ENCODE measurements at places on chromosomes 4 and X.

DNA sequence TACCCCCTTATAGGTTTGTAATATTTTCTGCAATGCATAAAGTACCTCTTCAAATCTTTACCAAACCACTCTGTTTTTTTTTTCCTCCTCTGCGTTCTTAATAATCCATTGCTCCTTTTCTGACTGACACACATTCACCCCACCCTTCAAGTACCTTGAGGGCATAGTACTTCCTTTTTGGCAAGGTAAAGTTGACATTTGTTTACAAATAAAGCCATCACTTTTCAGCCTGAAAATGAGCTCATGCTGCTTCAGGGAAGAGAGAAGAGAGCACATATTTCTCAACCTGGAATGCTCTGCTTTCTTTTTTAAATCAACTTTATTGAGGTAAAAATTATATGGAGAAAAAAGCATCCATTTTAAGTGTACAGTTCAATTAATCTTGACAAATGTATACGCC lies 113.9 kb downstream of the AGTR2 start:
- no peak for DNase-seq

- no peak for DNase-seq
Observed at GRCh38 chr4:181968371-181968770, 274.8 kb upstream of the TENM3 start.

DNA sequence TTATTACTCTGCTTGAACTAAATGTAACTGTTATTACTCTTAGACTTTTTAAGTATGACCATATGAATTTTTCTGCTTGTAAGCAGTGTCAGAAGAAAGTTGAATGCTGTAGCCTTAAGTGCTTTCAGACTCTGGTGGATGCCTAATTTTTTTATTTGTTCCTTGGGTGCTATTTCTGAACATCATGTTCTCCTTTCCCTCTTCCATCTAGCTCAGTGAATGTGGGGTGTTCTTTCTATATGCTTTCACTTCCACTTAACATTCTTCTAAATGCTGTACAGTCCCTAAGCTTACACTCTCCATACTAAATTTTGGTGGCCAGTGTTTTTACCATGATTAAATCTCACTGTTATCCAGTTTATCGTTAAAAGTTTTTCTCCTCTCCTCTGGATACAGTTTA lies 3.6 kb downstream of the DCK start:
- no peak for DNase-seq

GRCh38 chr4:138112389-138112788 lies 129.8 kb downstream of the SLC7A11 start:
- no peak for DNase-seq

DNA sequence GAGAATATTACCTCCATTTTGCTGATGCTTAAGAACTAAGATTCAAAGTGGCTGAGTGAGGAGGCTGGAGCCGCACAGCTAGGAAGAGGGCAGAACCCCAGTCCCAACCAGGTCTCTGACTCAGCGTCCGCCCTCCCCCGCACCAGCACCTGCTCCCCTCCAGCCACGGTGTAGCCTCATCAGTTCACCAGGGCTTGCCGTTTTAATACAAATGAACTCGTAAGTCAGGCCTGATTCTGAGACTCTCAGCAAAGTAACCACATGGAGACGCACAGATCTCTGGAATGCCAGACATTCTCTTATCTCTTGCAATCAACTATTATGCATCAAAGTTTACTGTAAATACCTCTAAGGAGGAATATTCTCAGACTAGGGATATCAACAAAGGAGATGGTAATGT lies 52.4 kb downstream of the ENPP6 start:
- no peak for DNase-seq

GRCh38 chrX:97096385-97096784 lies 212.7 kb downstream of the RPA4 start:
- no peak for DNase-seq

- no peak for DNase-seq
Observed at GRCh38 chrX:85111347-85111746, 107.7 kb downstream of the APOOL start.

Data from activated CD4-positive, alpha-beta T cell treated with anti-CD3 and anti-CD28 coated beads for 48 hours (primary cell).